ENCODE measurements at places on chromosomes 6 and 20.

DNA sequence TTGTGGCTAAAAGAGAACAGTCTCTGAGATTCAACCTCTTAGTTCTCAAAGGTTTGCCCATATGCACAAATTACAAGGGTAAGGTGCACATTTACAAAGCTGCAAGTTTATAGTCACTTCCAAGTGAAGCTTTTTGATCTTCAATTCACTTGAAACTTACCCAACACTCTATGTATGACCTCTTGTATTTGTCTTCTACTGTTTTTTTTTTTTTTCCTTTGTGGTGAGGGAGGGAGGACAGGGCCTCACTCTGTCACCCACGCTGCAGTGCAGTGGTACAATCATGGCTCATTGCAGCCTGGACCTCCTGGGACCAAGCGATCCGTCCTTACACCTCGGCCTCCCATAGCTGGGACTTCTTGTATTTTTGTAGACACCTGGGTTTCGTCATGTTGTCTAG, 4.5 kb upstream of the FOXO3 start:
- DNase-seq = no peak

GRCh38 chr6:159359581-159360297, 190.5 kb downstream of the FNDC1 start:
- DNase-seq = no peak

GRCh38 chr20:43550456-43550855, 8.4 kb upstream of the SGK2 start:
- no peak for DNase-seq

DNA sequence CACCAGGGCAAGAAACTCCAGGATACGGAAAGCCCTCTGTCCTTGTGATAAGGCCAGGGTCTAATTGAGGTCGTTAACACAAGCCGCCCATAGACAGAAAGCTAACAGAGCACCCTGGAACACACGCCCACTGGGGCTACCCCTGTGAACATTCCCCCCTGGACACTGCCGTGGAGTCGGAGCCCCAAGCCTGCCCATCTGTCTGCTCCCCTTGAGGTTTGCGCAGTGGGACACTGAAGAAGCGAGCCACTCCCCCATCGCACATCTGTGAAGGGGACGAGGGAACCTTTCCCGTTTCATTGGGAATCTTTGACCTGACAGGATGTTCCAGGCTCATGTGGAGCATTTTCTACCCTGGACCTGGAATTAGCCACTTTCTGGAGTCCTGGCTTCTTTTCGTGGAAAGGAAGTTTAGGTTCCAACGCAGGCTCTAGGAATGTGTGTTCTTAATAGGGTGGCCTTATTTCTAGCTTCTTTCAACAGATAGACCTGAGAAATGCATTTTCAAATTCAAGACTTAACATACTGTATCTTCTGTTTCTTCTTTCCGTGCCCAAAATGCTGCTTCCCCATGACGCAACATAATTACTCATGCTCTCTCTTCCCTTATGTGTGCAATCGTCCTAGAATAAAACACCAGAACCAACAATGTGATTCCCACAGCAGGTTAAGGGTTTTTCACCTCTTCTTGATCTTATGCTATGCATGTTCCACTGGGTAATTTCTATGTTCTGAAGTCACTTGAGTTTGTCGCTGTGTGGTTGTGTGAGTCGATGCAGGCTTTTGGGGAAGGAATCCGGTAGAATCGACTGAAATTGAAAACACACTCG, 161.1 kb downstream of the ERMARD start:
- DNase-seq = no peak

- no peak for DNase-seq
Measured at GRCh38 chr20:33019465-33020277, 11.8 kb upstream of the BPIFB6 start.

DNA sequence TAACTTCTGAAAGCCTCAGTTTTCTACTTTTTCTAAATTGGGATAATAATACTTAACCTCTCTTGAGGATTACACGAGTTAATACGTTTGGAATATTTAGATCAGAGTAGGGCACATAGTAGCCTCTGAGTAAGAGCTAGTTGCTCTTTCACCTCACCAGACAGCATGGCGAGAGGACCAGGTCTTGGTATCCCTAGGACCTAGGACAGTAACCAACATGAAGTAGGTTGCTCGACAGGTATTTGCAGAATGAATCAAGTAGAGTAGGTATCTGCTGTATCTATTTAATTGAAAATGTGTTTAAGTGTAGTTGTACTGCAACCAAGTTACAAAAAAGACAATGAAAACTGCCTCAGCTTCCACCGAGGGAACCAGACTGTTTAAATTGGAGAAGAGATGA, 1.4 kb downstream of the CDC5L start:
- DNase-seq = no peak

DNA sequence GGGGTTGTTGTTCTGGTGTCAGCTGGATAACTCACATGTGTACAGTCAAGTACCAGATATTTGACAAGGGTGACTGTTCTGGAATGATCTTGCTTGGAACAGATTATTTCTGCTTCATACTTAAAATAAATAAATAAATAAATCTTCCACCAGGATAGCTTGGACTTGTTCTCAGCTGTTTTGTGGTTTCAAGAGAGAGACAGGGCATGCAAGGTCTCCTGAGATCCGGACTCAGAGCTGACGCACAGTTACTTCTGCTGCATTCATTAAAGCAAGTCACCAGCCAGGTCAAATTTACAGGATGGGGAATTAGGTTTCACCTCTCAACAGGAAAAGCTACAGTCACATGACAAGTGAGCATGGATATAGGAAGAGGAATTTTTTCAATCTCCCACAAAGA, 285.0 kb upstream of the SPTLC3 start:
- DNase-seq = no peak

DNA sequence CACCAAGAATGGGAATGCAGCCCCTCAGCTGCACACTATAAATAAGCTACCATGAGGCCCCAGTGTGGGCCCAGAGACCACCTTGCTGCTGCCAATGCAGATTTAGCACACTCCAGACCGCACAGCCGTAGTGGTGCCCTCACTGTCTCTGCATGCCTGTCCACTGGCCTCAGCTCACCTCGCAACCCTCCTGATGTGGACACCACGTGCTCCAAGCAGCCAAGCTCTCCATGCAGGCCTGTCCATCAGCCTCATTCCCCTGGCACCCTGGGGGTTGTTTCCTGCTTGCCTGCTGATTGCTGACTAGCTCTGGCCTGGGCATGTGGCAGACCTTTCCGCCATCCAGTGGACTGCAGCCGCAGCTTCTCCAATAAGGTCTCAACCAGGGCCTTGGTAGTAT, 36.2 kb downstream of the ZBTB9 start:
- DNase-seq = no peak

GRCh38 chr6:20172842-20173456, 39.3 kb downstream of the MBOAT1 start:
- no peak for DNase-seq

- DNase-seq = no peak
Measured at GRCh38 chr20:46740214-46740609, 30.8 kb downstream of the SLC2A10 start.

- no peak for DNase-seq
Measured at GRCh38 chr20:12659942-12660341, 348.8 kb upstream of the SPTLC3 start.

GRCh38 chr6:138528956-138529355, 29.7 kb upstream of the NHSL1 start:
- no peak for DNase-seq

- no peak for DNase-seq
Measured at GRCh38 chr6:3442431-3443220, 14.2 kb downstream of the SLC22A23 start.

DNA sequence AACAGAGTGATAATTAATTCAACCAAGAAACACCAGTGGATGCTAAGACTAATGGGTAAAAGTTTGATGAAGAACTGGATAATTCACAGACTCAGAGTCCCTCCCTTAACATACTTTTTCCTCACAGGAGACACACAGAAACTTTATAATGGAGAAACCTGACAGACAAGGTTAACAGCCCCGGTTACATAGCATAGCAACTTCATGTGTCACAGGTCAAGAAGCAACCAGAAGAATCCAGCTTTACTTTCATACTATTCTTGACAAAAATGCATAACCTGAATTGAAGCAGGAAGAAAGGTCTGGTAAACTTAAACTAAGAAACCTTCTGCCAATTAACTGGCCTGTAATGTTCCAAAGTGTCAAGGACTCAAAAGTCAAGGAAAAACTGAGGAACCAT, 375.9 kb downstream of the RNF144B start:
- no peak for DNase-seq

- no peak for DNase-seq
Measured at GRCh38 chr6:21331235-21331634, 262.3 kb upstream of the SOX4 start.

DNA sequence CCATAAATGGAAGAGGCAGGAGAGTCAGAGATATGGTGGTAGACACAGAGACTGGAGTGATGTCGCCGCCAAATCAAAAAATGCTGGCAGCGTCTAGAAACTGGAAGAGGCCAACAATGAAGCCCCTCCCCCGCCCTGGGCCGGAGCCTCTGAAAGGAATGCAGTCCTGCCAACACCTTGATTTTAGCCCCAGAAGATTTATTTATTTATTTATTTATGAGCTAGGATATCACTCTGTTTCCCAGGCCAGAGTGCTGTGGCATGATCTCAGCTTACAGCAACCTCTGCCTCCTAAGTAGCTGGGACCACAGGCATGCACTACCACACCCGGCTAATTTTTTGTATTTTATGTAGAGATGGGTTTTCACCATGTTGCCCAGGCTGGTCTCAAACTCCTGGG, 82.6 kb upstream of the CCDC167 start:
- no peak for DNase-seq
